Memory B cell (primary cell): ENCODE measurements at places on chromosomes 7 and 10.

DNA sequence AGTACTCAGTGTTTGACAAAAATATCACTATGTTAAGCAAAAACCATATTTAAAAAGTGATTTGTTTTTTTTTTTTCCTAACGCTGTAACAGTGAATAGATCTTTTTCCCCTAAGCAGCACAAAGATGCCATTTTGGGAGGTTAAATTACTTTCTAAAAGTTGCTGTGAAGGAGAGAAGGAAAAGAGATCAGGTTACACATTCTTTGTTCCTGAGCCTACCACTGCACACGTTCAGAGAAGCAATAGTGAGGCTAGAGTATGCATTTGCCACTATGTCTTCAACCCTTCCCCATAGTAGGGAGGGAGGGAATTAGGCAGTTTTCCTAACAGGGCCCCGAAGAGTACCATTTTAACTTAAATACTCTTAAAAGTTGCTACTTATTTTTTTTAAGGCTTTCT lies 38.9 kb downstream of the BMPR1A start:
- no peak for DNase-seq

GRCh38 chr7:116859323-116859722 lies 3.1 kb upstream of the CAPZA2 start:
- DNase-seq = no peak

DNA sequence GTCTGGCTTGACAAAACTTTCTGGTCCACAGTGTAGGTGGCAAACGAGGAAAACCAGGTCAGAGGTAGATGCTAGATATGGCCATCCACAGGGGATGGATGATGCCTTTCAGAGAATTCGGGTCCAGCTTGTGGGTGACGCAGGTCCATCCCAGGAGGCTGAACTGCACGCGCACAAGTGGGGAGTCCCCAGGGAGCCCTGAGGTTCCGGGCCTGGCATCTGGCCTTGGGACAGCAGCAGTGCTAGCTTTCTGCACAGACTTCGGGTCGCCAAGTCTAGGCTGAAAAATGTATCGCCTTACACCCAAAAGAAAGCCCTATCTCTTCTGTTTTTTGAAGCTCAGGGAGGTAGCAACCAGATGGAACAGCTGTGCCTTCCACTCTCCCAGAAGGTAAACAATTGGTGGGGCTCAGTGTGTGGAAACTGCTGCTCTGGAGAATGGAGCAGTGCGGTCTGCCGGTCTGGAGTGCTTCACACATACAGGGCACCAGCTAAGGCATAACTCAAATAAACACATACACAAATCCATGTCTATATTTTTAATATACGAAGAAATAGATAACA lies 119.3 kb upstream of the ACBD5 start:
- no peak for DNase-seq

DNA sequence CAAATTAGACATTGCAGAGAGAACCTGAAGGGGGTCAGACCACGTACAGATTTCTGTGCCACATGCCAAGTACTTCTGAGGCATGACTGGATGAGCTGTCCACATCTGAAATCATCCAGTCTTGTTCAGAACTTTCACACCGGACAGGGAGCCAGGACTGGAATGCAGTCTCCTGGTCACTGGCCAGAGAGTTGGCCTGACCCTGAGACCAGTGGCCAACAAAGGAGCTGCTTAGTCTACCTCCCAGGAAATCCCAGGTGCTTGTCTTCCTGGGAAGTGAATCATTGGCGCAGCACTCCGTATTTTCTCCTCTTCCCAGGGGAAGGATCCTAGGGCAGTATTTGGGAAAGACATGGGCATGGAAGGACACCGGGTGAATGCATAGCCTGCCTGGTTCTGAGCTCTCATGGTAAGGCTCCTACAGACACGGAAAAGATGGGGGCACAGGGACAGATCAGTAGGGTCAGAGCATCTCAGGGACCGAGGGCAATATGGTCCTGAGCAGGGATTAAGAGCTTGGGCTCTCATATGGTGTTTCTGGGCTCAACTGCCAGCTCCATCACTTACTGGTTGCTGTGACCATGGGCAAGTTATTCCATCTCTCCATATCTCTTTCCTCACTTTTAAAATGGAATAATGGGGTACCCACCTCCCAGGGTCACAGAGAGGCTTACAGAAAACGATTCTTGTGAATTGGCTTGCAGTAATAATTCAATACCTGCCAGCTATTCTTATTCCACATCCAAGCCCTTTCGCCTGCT lies 1.3 kb upstream of the SCD start:
- DNase-seq = no peak

GRCh38 chr7:12564996-12565764 lies 5.3 kb upstream of the SCIN start:
- DNase-seq = no peak

DNA sequence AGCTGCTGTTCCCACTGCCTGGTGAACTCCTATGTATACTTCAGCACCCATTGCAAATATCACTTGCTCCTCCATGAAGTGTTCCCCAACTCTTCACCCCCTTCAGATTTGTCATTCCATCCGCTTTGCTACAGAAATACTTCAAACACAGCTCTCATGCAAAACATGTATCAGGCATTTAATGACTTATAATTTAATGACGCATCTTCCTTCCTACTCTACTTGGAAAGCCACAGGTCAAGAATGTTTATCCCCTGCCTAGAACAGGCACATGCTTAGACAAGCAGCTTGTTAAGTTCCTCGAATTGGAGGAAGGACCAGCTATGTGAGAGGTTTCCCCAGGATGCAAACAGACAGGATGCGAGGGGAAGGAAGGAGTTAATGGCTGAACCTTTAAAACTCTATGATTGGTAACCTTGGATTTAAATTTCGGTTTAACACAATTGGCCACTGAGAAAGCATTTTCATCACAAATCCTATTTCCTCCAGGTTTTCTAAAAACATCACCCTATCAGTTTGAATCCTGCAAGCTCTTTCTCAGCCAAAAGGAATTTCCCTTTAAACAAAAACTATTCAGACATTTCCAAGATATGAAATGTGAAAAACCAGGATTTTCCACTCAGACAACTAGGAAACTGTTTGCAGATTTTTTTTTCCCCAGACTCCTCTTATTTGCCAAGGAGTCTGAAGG lies 11.5 kb downstream of the CREB3L2 start:
- no peak for DNase-seq

GRCh38 chr10:49385939-49386922 lies 9.7 kb downstream of the DRGX start:
- DNase-seq = no peak
